ENCODE measurements at places on chromosomes 7 and 10.

GRCh38 chr7:110938165-110938564 is 152.8 kb upstream of the LRRN3 start:
- DNase-seq = no peak

- DNase-seq = no peak
Measured at GRCh38 chr7:6271060-6271658, 1.3 kb downstream of the CYTH3 start.

- DNase-seq = no peak
Measured at GRCh38 chr7:107079212-107079940, 34.9 kb downstream of the PRKAR2B start.

DNA sequence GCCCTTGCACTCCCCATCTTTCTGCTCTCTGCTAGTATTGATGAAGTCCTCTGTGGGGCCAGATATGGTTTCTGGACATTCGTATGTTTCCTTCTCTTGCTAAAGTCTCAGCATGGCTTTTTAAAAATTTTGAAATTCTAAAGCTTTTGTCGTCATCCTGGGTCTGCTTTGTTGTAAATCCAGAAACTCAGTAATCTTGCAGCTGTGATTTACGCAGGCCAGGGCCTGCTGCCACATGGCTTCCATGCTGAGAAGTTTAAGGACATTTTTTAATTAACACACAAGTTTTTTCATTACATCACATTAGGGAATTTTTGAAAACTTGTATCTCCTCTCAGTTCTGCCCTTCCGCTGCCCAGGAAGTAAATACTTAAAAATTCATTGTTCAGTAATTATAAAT is 686.1 kb upstream of the IGFBP3 start:
- no peak for DNase-seq

DNA sequence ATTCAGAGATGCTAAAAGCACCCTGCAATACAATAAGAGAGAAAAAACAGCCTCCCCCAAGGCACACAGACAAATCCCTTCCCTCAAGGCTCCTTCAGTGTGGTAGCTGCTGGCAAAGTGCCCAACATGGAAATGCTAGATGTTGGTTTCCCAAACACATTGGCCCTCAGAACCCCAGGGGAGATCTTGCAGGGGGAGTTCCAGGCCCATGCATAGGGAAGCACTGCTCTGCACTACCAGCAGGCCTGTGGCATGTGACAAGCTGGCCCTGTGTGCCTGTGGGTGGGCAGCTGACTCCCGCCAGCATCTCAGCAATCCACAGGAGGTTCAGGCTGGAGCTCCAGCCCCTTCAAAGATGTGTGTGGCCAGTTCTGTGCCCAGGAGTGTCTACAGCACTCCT is 16.8 kb upstream of the CSGALNACT2 start:
- no peak for DNase-seq

- peak; percentile 22 for DNase-seq
Measured at GRCh38 chr10:73529089-73529832, 33.4 kb upstream of the PPP3CB start.

DNA sequence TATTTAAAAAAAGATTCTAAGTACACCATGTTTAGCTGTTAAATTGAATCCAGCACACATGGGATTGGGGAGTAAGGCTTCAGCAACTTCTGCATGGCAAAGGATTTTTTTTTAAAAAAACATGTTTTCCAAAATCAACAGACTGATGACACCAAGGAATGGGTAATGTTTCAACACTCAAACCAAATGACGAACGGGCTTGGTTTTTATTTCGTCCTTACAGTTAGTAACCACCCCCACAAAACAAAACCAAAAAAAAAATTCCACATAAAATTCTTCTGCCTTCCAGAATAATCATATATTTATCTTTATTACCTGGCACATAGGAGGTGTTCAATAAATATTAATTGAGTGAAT is 45.7 kb downstream of the ICA1 start:
- no peak for DNase-seq

DNA sequence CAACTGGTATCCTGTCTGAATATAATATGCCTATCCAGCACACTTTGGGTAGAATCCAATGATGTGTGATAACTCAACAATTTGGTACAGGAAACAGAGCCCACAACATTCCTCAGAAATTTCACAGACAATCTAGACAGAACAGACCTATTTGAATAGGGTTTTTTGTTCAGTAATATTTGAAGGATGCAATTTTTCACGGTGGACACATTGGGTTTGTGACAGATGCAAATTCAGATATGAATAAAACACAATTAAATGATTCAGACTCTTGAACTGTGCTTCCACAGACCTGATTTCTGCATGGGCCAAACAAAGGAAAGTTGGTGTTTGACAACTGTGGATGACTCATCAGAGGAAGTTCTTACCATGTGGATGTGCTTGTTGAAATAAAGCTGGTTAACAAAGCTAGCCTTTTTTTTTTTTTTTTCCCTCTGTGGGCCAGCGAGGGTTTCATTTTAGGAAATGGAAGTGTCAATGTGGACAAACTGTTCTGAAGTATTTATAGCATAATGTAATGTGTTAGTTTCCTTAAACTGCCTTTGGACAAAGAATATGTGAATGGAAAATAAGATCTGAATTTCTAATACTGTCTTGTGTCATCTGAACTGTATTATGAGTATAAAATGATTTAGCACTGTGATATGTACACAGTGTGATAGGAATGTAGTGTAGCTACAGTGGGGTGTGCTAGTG is 43.2 kb upstream of the FAM133B start:
- DNase-seq = no peak

DNA sequence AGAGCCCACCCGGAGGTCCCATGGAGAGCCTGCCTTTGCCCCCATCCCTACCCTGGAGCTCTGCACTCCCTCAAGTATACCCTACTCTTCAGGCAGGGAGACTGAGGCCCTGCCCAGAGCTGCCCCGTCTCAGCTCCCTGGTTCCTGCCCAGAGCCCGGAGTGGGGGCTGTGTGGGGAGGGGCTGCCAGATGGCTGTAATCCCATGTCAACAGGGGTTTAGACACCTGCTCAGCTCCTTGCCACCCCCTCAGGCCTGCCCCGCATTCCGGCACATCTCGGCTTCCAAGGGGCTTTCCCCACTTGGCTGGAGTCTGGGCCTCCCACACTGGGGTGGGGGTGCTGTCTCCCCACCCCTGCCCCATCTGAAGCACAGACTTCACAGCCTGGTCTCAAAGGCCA is 20.9 kb upstream of the LFNG start:
- no peak for DNase-seq

DNA sequence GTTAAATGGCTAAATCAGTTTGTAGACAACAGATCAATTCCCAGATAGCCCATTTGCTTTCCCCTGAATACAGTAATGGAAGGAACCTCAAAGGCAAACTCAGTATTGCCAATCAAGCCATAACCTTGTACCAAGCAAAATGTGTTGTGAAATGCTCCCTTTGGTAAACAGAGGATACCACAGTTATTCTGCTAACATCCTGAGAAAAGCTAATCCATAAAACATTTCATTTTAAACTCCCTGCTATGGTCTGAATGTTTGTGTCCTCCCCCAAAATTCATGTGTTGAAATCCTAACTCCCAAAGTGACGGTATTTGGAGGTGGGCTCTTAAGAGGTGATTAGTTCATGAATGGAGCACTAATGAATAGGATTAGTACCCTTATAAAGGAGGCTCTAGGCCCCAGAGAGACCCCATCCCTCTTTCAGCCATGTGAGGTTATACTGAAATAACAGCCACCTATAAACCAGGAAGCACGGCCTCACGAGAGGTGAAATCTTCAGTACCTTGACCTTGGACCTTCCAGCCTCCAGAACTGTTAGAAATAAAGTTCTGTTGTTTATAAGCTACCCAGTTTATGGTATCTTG is 89.3 kb upstream of the RNF148 start:
- DNase-seq = no peak

- no peak for DNase-seq
Measured at GRCh38 chr7:108367946-108368345, 88.3 kb downstream of the NRCAM start.

- DNase-seq = no peak
Measured at GRCh38 chr10:78672918-78673317, 395.8 kb upstream of the ZMIZ1 start.

DNA sequence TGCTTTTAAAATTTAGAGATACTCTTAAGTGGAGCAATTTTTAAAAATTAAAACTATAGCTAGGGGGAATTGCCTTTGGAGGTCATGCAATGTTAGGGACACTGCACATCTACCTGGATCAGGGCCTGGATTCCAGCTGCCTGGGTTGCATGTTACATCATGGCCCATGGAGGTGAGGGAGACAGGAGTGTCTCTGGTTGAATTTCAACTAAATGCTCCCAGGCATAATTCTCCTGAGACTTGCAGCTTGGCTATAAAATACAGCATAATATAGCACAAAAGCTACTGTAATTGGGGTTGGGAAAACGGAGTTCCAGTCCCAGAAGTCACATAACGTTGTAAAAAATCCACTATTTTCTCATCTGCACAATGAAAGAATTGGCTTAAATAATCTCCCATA is 782.5 kb downstream of the LRMDA start:
- no peak for DNase-seq

DNA sequence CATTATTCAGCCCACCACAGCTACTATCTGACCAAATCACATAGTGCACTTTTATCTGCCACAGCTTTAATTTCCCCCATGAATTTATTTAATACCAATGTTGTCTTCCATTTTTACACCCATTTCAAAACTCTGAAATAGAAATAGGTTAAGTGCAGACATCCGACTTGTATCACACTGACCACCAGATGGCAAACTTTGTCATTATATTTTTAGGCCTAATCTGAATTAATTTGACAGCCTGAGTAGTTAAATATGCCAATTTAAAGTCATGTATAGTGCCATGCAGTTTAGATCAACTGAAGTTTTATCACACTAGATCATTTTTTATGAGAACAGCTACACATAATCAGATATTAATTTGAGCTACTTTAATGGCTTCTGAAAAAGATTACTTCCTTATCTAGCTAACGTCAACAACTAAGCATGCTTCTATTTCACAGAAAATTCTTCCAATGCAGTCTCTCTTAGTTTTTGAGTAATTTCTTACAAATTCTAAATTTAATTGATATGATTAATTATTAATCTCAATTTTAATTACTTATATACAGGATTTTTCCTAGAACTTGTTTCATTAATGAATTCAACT is 566.4 kb downstream of the GFRA1 start:
- no peak for DNase-seq

DNA sequence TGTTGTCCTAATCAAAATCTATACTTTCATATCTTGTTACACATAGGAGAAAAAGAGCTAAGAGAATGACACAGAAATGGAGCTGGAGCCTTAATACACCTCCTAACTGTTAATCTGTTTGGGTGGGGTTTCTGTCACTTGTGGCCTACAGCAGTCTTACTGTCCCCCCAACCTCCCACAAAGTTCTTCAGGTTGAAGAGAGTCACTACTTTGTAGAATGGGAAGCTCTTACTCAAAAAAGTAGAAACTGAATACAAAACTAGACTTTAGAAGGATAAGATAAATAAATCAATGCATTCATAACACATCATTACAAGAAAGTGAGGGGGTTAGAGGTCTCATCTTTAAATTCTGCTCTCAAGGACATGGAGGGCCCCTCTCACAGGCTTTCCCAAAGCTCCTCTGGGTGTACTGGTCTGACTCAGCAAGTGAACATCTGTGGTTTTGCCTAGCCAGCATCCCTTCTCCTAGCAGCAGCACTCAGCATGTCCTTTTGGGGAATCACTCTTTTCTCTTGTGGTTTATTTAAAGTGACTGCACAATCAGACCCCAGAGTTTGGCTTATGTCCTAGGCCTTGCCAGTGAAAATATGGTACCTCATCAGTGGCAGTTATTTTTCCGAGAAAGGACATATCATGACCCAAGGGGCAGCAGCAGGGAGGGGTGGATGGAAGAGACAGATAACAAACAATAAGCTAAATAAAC is 2.0 kb upstream of the BLVRA start:
- DNase-seq = no peak

DNA sequence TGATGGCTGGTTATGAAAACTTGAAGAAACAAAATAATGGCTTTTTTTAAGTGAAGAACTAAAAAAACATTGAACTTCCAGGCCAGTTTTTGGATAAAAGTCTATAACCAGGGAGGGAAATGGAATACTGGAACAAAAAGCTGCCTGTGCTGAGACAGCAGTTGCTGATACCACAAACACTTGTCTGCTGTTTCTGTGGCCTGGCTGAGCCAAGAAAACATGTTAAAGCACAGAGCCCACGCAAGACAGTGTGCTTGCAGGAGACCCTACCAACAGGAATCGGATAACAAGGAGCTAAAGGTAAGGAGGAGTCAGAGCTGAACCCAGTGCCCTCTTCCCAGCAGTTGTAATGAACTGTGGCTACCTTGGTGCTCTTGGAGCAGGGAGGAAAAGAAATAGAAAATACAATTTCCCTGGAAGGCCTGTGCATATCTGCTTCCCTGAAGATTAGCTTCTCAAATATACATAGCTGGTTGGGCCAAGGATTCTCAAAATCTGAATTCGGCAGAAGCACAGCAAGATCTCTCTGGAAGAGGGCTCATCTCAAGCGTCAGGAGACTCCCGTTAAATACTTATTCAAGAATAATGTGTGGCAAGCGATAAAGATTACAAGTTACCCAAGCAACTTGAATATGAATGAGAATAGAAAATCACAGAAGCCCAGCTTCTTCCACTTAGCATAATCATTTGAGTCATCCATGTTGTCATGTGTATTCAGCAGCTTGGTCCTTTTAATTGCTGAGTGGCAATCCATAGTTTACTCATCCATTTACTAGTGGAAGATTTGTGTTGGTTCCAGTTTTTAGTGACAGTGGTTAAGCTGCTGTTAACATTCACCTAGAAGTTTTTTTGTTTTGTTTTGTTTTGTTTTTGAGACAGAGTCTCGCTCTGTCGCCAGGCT is 87.6 kb downstream of the NOD1 start:
- DNase-seq = no peak

DNA sequence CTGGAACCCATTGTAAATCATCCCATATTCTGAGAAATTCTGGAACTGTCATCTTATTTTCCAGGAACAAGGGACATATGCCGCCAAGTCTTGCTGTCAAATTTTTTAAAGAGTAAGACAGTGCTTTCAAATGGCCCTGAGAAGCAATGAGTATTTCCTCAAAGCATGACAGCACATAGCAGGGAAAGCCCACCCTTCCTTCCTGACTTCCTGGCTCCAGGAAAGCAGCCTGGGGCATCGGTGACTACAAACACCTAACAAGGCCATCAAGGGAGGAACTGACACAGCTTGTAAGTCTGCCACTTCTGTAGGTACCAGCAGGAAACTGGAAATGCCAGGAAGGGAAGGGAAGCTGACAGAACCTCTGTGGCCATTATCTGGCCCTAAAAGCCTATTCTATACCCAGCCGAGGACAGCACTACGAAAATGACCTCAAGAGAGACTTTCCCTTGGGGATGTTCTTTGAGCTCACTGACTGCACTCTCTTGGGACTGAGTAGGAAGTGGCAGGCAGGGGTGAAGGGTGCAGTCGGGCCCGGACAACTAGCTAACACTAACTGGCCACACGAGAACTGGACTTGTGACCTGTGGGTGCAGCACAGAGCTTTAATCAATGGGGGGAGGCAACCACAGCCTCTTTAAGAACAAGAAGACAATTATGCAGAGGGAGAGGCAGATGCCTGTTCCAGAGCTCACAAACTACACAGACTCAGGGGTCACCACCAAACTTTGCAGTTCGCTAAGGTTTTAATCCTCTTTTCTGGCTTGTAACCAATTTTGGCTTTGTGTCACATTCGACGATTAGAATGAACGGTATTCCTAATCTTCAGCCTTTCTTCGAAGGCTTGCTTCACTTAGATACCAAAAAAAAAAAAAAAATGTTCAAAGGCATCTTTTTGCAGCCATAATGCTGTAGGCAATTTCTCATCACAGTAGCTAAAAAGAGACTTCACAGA is 52.0 kb downstream of the GRB10 start:
- no peak for DNase-seq

GRCh38 chr10:106384496-106384895 is 780.0 kb downstream of the SORCS1 start:
- DNase-seq = no peak

GRCh38 chr7:139701908-139702307 is 75.9 kb downstream of the HIPK2 start:
- no peak for DNase-seq

Measured in activated CD8-positive, alpha-beta memory T cell treated with anti-CD3 and anti-CD28 coated beads for 4 hours (primary cell).